ENCODE measurements at places on chromosomes 3 and 15.

DNA sequence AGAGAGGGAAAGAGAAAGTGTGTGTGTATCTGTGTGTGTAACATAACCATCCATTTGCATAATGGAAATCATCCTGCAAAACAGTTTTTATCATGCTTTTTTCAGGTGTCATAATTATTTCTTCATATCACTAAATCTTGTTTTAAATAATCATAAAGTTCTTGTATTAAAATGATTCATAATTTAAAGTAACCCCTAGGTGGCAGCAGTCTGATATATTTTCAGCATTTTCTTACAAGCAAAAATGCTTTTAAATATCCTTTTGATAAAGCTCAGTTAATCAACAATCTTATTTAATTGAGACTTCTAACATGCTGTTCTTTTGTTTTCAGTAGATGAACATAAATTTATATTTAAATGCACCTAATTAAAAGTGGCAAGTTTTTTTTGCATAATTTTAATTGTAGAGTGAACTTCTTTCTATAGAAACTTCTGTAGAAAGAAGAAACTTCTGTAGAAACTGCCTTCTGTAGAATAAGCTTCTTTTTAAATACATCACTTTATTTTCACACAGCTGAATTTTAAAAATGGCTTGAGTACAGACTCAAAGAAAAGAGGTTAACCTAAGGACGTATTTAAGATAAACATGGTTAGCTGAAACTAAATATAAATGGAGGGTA is 72.5 kb downstream of the OPA1 start:
- no peak for DNase-seq

DNA sequence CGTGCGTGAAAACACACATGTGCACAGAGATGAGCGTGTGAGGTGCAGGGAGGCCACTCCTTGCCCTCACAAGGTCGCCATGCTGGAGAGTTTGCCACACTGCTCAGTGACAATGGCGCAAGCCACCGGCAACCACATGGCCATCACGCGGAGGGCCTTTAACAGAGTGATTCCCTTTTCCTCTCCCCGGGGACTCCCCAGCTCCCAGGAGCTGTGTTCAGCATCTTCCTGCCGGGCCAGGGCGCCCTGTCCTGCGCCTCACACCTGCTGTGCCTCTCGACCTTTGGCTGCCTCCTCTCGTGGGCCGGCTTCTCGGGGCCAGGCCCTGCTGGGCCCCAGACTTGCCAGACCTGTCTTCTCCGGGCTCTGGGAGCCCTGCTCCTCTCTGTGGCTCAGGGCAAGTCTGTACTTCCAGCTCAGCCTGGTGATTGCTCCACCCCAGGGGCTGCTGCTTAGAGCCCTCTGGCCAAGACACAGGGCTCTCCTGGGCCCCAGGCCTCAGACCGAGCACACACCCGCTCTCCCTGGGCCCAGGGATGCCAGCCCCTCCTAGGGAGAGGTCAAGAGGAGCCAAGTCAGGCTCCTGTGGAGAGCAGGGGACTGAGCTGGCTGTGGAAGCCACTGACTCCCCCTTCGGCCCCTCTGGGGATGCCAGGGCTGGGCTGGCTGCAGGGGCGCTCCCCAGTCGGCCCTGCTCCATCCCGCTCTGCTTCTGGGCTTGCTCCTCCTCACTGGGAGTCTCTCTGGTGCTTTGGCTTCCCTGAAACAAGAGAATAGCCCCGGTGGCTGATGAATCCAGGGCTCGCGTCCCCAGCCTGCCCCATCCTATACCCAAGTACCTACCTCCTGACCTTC is 5.6 kb downstream of the CCDC9B start:
- DNase-seq = no peak

DNA sequence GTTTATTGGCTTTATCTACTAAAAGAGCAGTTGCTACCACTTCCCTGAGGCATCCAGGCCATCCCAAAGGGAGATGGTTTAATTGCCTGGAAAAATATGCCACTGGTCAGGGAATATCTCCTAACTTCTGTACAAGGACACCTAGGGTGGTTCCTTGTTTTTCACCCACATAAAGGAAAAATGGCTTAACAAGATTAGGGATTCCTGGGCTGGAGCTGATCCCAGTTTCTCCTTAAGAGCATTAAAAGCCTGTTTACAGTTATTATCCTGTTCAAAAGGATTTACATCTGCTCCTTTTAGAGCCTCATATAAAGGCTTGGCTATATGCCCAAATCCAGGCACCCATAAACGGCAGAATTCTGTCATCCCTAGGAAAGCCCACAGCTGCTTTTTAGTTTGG is 70.2 kb upstream of the WNT7A start:
- no peak for DNase-seq

DNA sequence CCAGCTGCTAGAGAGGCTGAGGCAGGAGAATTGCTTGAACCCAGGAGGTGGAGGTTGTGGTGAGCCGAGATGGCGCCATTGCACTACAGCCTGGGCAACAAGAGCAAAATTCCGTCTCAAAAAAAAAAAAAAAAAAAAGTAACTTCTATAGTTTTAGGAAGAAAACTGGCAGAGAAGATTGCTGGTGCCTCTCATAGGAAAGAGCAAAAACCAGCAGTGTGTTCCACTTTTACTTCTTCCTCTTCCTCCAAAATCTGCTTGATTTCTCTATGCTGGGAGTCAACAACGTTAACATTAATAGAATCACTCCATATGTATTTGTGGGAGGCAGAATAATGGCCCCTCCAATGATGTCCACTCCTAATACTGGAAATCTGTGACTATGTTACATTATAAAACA is 12.5 kb upstream of the NR1D2 start:
- no peak for DNase-seq

DNA sequence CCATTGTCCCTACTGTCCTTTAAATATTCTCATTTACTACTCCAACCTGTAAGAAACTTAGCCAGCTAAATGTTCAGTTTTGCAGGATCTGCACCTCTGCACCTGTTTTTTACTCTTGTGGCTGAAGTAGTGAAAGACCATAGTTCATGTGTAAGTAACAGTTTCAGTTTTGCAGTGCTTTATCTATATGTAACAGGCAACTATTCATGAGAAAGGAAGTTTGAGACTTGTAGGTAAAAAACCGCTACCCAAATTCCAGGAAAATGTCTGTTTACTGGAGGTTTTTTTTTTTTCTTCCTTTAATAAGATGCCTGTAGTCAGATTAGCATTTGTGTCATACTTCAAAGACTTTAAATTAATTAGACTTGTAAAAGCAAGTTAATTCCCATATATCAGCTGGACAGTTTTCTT is 25.4 kb upstream of the MBNL1 start:
- DNase-seq = no peak

GRCh38 chr3:192879346-192880031 is 38.2 kb downstream of the MB21D2 start:
- peak; percentile 53 for DNase-seq

GRCh38 chr15:80674245-80674614 is 20.9 kb upstream of the ABHD17C start:
- DNase-seq = no peak

GRCh38 chr15:65377976-65378366 is at the start of gene IGDCC3:
Gene IGDCC3, minus strand, starts transcription at chr15:65378002. Its CDS starts 214 bp downstream, at chr15:65377788.
- peak; percentile 84 for DNase-seq

DNA sequence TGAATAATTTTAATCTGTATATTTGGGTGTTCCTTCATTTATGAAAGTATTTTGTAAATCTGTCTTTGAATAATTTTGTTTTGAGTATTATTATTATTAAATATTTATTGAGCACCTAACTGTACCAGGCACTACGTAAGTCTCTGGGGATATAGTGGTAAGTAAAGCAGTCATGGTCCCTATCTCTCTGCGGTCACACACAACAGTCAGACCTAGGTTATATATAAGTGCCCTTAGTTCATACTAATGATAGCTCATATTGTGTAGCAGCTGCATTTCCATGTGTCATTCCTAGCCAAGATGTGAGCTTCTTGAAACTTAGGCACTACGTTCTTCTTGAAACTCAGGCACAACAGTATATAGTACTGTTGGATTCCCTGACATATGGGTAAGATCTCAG is 12.4 kb downstream of the NKTR start:
- DNase-seq = no peak

DNA sequence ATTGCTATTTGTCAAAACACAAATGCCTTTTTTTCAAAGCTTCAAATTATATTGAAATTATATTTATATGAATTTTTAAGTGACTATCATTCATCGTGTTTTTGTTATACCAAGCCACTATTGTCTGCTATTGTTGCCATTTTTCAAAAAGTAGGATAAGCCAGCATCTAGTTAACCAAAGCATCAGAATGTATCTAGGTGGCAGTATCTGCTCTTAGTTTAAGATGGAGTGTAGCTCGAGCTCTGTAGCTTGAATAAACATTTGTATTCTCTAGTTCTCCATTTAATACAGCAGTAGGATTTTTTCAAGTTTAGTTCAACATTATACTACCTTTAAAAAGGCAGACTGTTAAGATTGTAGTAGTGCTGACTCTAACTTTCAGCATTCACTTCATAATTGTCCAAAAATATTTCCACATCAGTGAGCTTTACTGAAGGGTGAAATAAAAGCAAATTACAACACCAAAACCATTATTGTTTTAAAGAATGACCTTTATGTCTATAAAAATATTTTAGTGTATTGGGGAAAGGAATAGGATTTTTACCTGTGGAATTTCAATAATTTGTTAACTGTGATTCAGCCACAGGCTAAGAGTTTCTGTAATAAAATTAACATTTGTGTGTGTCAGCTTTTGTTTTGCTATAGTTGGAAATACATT is 19.6 kb upstream of the C15orf61 start:
- no peak for DNase-seq

DNA sequence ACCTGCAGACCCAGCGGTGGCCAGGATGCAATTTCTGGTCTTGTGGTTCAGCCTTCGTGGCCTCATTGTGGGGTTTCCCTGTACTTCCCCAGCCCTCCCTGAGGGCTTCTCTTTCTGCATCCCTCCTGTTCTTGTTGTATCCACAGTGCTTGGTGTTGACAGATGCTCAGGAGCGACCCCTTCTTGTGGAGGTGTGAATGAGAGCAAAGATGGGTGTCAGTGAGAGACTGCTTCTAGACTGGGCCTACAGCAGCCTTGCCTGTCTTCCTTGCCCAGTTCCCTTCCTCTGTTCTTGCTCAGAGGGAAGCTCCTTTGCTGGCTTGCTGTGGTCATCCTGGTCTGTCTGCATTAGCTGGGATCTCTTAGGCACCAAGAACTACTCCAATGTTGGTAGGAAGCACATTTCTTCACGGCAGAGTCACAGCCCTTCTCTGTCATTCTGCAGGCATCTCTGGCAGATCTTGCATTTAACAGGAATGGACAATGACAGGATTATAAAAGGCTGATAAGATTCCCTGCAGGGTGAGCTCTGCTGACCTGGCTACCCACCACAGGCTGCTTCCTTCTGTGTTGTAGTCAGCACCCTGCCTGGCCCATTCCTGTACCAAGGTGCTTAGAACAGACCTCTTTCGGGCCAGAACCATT is 317.8 kb upstream of the C2CD4B start:
- DNase-seq = peak; percentile 77

GRCh38 chr3:151171145-151171757 is 31.8 kb downstream of the GPR171 start:
- DNase-seq = no peak

GRCh38 chr3:180693656-180694055 is 14.4 kb upstream of the CCDC39 start:
- no peak for DNase-seq

GRCh38 chr15:93895976-93896770 is 335.2 kb upstream of the MCTP2 start:
- no peak for DNase-seq

- no peak for DNase-seq
Measured at GRCh38 chr3:56421205-56421604, 47.1 kb downstream of the ERC2 start.

DNA sequence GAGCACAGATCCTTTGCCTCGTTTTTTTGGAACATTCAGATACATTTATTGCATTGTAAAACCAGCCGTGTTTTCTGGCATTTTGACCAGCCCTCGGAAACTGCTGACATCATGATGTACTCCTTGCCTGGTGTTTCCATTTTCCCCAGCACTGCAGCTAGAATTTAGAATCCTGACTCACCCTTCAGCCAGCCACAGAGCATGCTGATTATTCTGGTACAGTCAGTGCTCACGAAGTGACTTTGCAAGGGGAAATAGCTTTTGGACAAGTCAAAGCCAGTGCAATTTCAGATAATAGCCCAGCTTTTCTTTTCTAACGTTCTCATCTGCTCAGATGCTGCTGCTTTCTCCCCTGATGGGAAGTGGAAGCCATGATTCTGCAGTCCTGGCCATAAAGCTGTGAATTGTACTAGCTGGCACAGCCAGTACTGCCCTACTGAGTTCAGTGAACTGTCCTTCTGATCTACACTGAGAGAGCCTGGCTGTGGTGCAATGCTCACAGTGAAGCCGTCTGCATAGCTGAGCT is 12.1 kb upstream of the CNBP start:
- no peak for DNase-seq

- DNase-seq = no peak
Measured at GRCh38 chr3:58627570-58627885, 39.0 kb downstream of the FAM3D start.

- DNase-seq = no peak
Measured at GRCh38 chr3:114622001-114622400, 328.2 kb downstream of the TIGIT start.

- DNase-seq = no peak
Measured at GRCh38 chr15:64502151-64502550, 41.8 kb downstream of the ZNF609 start.

DNA sequence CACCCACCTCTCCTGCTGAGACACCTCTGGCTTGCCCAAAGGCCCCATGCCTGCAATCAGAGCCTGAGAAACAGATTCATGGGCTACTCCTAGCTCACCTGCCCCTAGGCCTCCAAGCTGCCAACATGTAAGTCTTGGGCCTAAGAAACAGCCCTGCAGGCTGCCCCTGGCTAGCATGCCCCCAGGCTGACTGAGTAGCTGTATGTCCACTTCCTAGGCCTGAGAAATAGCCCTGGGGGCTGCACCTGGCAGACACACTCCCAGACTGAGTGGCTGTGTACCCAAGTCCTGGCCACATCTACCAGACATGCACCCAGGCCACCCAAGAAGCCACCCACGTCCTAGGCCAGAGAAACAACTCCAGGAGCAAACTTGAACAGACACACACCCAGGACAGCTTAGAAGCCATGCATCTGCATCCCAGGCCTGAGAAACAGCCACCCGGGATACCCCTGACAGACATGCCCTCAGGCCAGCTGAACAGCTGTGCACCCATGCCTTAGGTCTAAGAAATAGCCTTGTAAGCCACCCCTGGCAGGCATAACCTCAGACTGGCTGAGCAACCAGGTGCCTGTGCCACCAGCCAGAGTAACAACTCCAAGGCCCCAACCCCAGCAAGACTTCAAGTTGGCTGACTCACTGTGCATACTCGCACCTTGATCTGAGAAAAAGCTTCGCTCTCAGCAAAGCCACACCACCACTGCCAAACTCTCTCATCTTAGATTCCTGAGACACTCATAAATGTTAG is 12.0 kb upstream of the NRG4 start:
- no peak for DNase-seq

DNA sequence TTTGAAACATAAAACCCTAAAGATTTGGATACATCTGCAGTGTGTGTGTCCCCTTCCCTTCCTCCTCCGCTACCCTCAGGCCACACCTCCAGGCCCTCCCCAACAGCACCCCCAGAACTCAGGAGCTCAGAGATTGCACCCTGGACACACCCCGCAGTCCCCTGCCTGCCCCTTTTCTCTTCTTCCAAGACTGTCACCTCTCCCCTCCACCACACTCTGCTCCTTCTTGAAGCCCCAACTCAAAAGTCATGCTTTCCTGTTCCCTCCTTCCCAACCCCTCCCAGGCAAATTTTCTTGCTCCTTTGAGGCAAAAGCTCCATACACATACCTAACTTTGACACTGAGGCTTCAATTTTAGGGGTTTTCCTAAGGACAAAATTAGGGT is 285.7 kb upstream of the STT3B start:
- no peak for DNase-seq
